ENCODE measurements at places on chromosomes 2 and 18.

- DNase-seq = no peak
Observed at GRCh38 chr2:160352500-160352899, 141.1 kb downstream of the RBMS1 start.

GRCh38 chr18:3153107-3153704 is 66.6 kb downstream of the MYOM1 start:
- DNase-seq = no peak

GRCh38 chr2:59390581-59390980 is 1149.5 kb upstream of the FANCL start:
- DNase-seq = no peak

GRCh38 chr2:26845021-26845420 is 2.9 kb upstream of the DPYSL5 start:
- DNase-seq = no peak

DNA sequence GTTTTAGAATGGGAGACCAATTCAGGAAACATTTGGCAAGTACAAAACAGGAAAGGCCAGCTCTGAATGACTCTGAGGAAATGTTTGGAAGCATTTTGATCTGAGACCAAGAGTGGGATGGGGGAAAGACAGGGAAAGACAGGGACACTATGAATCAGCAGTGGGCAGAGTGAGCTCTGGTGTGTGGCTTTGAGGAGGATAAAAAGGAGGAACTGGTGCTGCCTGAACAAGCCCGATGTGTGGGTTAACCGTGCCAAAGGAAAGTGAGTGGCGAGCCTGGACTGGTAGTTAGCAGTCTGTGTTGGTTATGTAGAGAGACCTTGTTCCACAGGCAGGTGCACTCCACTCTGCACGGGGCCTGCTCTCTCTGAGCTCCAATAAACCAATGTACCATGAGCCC is 5.3 kb downstream of the MFSD6 start:
- DNase-seq = no peak

- no peak for DNase-seq
Observed at GRCh38 chr2:195730912-195731311, 73.9 kb downstream of the SLC39A10 start.
